ENCODE measurements at places on chromosomes 1 and 21. TPM values are rescaled to one million over a fixed set of nuclear protein-coding genes. Genes with fewer than 3 reads are reported as not detected.

- DNase-seq, result no peak
- H3K36me3 ChIP-seq, result no peaks in the 10 kb centered on the region
- H3K4me1 ChIP-seq, result no peaks in the 10 kb centered on the region
- no peak overlapping the region for H3K4me3 ChIP-seq
These were observed 27.7 kb downstream of the FMO2 start for GRCh38 chr1:171212607-171213351.

Gene AGL
- 21.6 TPM for total RNA-seq

DNA sequence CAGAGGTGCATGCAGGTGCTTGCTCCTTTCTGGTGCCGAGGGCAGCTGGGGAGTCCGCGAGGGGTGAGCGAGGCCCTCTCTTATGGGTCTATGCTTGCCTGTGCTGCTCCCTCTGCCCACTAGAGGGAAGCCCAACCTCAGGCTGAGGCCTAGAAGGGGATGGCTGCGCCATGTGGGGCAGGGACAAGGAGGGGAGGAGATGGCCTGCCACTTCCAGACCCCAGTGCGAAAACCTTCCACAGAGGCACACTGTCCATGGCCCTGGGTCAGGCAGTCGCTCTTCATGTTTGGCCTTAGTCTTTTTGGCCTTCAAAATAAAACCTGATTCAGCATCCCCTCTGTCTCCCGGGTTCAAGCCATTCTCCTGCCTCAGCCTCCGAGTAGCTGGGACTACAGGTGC, 14.0 kb downstream of the RHBG start:
- H3K27ac ChIP-seq, result no peak overlapping the region
- no peaks in the 10 kb centered on the region for H3K36me3 ChIP-seq
- H3K4me3 ChIP-seq, result no peak overlapping the region
- peaks cover 2% of the 10 kb centered on the region for H3K27me3 ChIP-seq

DNA sequence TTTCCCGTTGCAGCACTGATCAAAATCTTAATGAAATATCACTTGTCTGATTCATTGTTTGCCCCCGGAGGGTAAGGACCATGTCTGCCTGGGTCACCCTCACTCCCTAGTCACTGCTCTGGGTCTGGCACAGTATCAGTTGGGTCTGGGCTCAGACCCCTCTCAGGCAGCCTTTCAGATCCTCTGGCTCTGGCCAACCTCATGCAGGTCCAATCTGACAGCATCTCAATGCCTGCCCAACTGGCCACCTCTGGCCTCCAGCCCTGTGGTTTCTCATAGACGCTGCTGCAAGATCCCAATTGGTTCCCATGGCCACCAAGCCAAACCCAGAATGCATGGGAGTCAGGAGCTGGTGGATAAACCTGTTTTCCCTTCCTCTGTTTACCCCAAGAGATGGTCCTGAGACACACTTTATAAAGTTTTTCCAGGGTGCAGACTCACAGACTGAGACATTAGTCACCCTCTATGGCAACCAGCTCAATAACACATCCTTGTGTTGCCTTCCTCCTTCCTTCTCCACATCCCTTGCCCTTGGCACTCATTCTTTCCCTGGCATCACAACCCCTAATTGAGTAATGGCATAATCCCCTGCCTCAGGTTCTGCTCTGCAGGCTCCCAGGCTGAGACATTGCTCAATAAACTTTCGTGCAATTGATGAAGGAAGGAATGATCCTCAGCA, 199.2 kb downstream of the GRIK3 start:
- no peak overlapping the region for H3K27ac ChIP-seq
- no peaks in the 10 kb centered on the region for H3K27me3 ChIP-seq
- H3K4me1 ChIP-seq, result no peaks in the 10 kb centered on the region

- no peaks in the 10 kb centered on the region for H3K4me1 ChIP-seq
- H3K27ac ChIP-seq, result no peak overlapping the region
- H3K36me3 ChIP-seq, result no peaks in the 10 kb centered on the region
- H3K4me3 ChIP-seq, result no peak overlapping the region
These were observed 24.8 kb downstream of the LYPD8 start for GRCh38 chr1:248730507-248731335.

DNA sequence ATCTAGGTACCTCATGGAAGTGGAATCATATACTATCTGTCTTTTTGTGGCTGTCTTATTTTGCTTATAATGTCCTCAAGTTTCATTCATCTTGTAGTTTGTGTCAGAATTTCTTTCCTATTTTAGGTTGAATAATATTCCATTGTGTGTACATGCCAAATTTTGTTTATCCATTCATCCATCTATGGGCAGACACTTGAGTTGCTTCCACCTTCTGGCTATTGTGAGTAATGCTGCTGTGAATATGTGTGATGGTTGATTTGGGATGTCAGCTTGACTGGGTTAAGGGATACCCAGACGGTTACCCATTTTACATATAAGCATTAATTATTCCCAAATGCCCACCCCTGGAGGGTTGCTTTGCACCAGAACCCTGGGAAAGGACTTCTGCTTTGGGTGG, 477.5 kb downstream of the PTPRU start:
- H3K27me3 ChIP-seq, result no peaks in the 10 kb centered on the region
- no peak for DNase-seq
- H3K4me1 ChIP-seq, result peaks cover 21% of the 10 kb centered on the region
- H3K4me3 ChIP-seq, result no peak overlapping the region
- H3K36me3 ChIP-seq, result no peaks in the 10 kb centered on the region

Gene KPRP
- total RNA-seq, result not detected

DNA sequence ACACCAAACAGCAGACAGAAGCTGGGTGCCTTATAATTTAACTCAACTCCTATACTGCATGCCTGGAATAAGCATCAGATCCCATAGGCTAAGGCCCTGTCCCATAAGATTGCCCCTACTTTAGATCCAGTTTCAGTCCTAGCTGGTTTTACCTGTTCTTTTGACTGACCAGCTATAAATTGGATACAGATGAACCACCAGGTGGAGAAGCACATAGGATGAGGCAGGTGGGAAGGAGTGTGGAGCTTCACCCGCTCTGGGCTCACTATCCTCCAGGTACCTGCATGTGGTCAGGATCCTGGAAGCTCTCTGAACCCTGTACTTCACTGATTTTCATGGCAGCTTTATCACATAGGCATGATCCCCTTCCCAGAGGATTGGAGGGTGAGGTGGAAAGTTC, 51.3 kb downstream of the MAST2 start:
- H3K36me3 ChIP-seq, result no peaks in the 10 kb centered on the region
- H3K27ac ChIP-seq, result no peak overlapping the region
- H3K27me3 ChIP-seq, result no peaks in the 10 kb centered on the region
- no peaks in the 10 kb centered on the region for H3K4me1 ChIP-seq
- H3K4me3 ChIP-seq, result no peak overlapping the region
- DNase-seq, result no peak

DNA sequence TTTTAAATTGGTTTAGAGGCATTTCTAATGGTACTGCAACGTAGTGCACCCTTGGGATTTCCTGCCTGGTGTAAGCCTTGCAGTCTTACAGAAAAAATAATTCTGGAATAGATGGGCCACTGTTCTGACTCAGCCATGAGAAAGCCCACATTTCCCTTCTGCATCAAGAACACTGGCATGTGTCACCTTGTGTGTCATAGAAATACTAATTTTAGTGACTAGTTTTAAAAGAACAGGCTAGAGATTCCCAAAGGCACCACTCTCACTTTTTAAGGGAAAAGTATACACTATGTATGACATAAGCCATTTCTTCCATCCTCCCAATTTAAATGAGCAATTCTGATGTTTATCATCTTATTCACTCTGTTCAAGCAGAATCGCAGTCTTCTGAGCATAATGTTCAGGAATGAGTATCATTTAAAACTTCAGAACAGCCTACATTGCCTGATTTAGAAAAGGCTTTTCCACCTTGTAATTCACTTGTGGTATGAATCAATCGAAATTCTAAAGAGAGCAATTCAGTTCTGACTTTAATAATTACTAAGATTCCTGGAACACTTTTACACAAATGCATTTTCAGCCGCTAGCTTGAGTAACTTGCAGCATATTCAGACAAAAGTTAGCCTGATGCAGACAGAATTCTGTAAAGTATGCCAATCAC, 18.8 kb downstream of the RGS13 start:
- no peak overlapping the region for H3K4me3 ChIP-seq
- H3K27ac ChIP-seq, result no peak overlapping the region
- DNase-seq, result no peak
- H3K27me3 ChIP-seq, result no peaks in the 10 kb centered on the region
- H3K4me1 ChIP-seq, result no peaks in the 10 kb centered on the region

Gene PCP4L1
- 3.6 TPM for total RNA-seq

- no peak for DNase-seq
- H3K4me1 ChIP-seq, result no peaks in the 10 kb centered on the region
- no peak overlapping the region for H3K27ac ChIP-seq
These were observed 71.0 kb downstream of the UBR4 start for GRCh38 chr1:19138958-19139581.

Gene MEX3A
- 5.1 TPM for total RNA-seq

GRCh38 chr1:105608713-105609112, 1447.8 kb upstream of the PRMT6 start:
- DNase-seq, result no peak
- H3K36me3 ChIP-seq, result no peaks in the 10 kb centered on the region
- H3K27ac ChIP-seq, result no peak overlapping the region
- no peaks in the 10 kb centered on the region for H3K27me3 ChIP-seq

- no peak for DNase-seq
- no peaks in the 10 kb centered on the region for H3K27me3 ChIP-seq
- H3K27ac ChIP-seq, result no peak overlapping the region
- H3K4me3 ChIP-seq, result no peak overlapping the region
- H3K4me1 ChIP-seq, result no peaks in the 10 kb centered on the region
These were observed 14.5 kb downstream of the AIDA start for GRCh38 chr1:222697826-222698225.

Gene GPATCH2
- total RNA-seq, result 6.9 TPM

Gene RPE65
- not detected for total RNA-seq

Gene GBP7
- total RNA-seq, result not detected

Gene TNFRSF18
- 6.3 TPM for total RNA-seq

Gene KNCN
- total RNA-seq, result not detected

Gene LRRC71
- not detected for total RNA-seq

DNA sequence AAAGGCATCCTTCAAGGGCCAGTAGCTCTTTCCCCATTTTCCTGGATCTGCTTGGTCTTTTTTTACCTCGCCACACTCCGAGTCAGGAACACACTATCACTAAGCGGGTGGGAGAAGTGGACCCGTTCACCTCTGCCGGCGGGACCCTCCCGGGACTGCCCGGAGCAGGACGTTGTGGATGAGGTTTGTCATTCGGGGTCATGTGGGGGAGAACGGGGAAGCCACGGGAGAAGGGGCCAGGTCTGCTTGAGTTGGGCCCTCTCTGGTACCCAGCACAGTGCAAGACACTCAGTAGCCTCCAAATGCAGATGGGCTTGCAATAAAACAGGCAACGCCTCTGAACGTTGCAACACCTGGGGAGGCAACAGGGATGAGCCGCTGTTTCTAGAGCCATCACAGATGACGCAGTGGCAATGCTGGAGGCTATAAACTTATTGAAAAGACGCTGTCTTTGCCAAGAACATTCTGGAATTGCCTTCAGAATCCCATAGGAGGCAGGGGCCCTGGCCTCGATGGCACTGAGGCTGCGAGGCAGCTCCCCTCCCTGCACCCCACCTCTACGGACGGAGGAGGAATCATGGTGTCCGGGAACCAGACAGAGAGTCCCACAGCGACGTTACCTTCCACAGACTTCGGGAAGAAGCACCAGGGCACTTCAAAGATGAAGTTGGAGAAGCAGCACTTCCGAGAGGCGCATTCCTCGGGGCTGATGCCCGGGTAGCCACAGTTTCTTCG, 3.8 kb downstream of the TFF2 start:
- DNase-seq, result no peak
- no peak overlapping the region for H3K4me3 ChIP-seq
- no peaks in the 10 kb centered on the region for H3K36me3 ChIP-seq
- H3K4me1 ChIP-seq, result no peaks in the 10 kb centered on the region
- no peak overlapping the region for H3K27ac ChIP-seq

DNA sequence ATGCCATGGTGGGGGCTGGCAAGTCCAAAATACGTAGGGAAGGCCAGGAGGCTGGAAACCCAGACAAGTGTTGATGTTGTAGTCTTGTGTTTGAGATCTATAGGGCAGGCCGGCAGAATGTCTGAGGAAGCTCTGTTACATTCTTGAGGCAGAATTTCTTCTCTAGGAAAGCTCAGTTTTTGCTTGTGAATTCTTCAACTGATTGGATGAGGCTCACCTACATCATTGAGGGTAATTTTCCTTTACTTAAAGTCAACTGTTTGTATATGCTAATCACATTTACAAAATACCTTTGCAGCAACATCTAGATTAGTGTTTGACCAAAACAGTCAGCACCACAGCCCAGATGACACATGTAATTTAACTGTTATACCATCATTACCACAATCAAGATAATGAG, 37.0 kb downstream of the PATJ start:
- no peaks in the 10 kb centered on the region for H3K4me1 ChIP-seq
- no peaks in the 10 kb centered on the region for H3K36me3 ChIP-seq
- H3K27ac ChIP-seq, result no peak overlapping the region
- H3K27me3 ChIP-seq, result no peaks in the 10 kb centered on the region
- DNase-seq, result no peak

DNA sequence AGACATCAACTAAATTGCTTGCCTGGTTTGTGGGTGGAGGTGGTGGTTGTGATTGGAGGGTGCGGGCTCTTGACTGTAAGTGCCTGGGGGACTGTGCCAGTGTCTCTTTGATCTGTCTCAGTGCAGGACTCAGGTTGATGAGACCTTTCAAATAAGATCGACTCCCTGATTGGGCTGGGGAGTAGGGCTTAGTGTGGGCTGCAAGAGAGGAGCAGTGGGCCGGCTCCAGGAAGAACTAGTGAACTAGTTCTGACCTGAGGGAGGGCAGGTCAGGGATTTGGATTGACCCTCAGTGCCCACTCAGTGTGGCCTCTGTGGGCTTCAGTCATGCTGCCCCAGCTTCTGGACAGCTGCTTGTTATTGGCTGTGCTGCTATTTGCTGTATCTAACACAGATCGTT, 130.6 kb upstream of the CACNA1E start:
- no peak overlapping the region for H3K27ac ChIP-seq
- H3K27me3 ChIP-seq, result no peaks in the 10 kb centered on the region
- no peaks in the 10 kb centered on the region for H3K36me3 ChIP-seq
- H3K4me3 ChIP-seq, result no peak overlapping the region
- H3K4me1 ChIP-seq, result no peaks in the 10 kb centered on the region

- no peaks in the 10 kb centered on the region for H3K36me3 ChIP-seq
- H3K27ac ChIP-seq, result peak within 1 kb of the TSS; percentile 99
- H3K4me3 ChIP-seq, result peak within 1 kb of the TSS; percentile 87
- H3K4me1 ChIP-seq, result peaks cover 25% of the 10 kb centered on the region
- H3K27me3 ChIP-seq, result no peaks in the 10 kb centered on the region
These were observed at the start of gene TNFRSF14 for GRCh38 chr1:2556277-2556677. TNFRSF14 (plus strand) TSS chr1:2556371; CDS start chr1:2556665, 294 bp downstream.

GRCh38 chr1:210817385-210818275, 316.3 kb downstream of the KCNH1 start:
- no peaks in the 10 kb centered on the region for H3K36me3 ChIP-seq
- H3K4me3 ChIP-seq, result no peak overlapping the region
- H3K4me1 ChIP-seq, result no peaks in the 10 kb centered on the region
- DNase-seq, result no peak
- H3K27ac ChIP-seq, result no peak overlapping the region

Gene TRIM17
- not detected for total RNA-seq

GRCh38 chr21:26137379-26138060, 33.0 kb downstream of the APP start:
- H3K36me3 ChIP-seq, result no peaks in the 10 kb centered on the region
- DNase-seq, result no peak
- H3K4me3 ChIP-seq, result no peak overlapping the region
- no peak overlapping the region for H3K27ac ChIP-seq
- H3K27me3 ChIP-seq, result no peaks in the 10 kb centered on the region

Gene SON
- total RNA-seq, result 250 TPM

Gene CBR3
- 14.1 TPM for total RNA-seq

Gene RC3H1
- 33.9 TPM for total RNA-seq

GRCh38 chr1:234698686-234699085, 88.7 kb upstream of the IRF2BP2 start:
- H3K4me1 ChIP-seq, result peaks cover 32% of the 10 kb centered on the region
- H3K27ac ChIP-seq, result no peak overlapping the region
- DNase-seq, result no peak
- H3K4me3 ChIP-seq, result no peak overlapping the region
- no peaks in the 10 kb centered on the region for H3K27me3 ChIP-seq

Gene FOXD2
- total RNA-seq, result not detected

Gene SH2D1B
- not detected for total RNA-seq

All from GM12878 (cell line).